Testis (tissue), 5 donors: ENCODE measurements at places on chromosomes 4 and X. TPM values are rescaled to one million over a fixed set of nuclear protein-coding genes. Genes with fewer than 3 reads are reported as not detected.

Gene CYTL1
- 0.39 TPM for total RNA-seq

GRCh38 chr4:153335665-153336064 lies 8.8 kb upstream of the MND1 start:
- no peaks in the 10 kb centered on the region for H3K36me3 ChIP-seq
- H3K4me1 ChIP-seq, result no peaks in the 10 kb centered on the region
- H3K27ac ChIP-seq, result no peak overlapping the region
- H3K27me3 ChIP-seq, result no peaks in the 10 kb centered on the region
- H3K4me3 ChIP-seq, result no peak overlapping the region
- no peak for DNase-seq

- H3K36me3 ChIP-seq, result no peaks in the 10 kb centered on the region
- H3K4me1 ChIP-seq, result no peaks in the 10 kb centered on the region
- no peak overlapping the region for H3K27ac ChIP-seq
- DNase-seq, result peak; percentile 27
These were observed 589.2 kb upstream of the NR3C2 start for GRCh38 chr4:149031399-149031798.

DNA sequence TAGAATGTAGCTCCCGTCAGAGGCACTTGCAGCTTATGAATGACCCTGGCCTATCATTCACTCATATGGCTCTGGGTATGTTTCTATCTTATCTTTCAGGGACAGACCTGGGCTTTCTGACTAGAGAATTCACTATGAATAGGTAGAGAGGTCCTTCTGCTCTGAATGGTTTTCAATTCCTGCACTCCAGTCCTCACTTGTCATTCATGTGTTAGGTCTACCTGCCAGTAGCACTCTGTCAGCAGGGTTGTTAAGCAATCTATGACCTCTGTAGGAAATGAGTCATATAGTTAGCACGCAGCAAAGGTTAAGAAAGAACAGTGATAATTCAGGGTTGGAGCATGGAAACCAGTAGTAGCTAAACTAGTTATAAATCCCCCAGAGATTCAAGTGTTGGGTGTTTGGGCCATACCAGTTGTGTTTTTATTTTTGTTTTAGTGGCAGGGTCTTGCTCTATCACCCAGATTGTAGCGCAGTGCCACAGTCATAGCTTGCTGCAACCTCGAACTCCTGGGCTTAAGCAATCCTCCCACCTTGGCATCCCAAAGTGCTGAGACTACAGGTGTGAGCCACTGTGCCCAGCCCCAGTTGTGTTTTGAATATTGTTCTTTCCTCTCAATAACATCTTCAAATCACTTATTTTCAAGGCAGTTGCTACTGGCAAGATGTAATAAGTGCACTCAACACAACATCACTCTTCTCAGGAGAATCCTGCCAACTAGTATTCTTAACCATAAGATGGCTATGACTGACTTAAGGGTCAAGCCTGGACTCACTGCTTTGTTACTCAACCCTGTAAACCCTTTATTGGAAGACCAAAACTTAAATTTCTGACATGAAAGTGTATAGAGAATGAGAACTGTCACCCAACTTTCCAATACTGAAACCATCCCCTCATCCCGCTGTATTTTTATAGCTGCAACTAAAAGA lies 25.1 kb downstream of the ARL13A start:
- H3K4me1 ChIP-seq, result no peaks in the 10 kb centered on the region
- DNase-seq, result no peak
- no peaks in the 10 kb centered on the region for H3K27me3 ChIP-seq

GRCh38 chr4:6104541-6105130 lies 86.4 kb upstream of the C4orf50 start:
- no peaks in the 10 kb centered on the region for H3K27me3 ChIP-seq
- H3K36me3 ChIP-seq, result no peaks in the 10 kb centered on the region
- H3K4me1 ChIP-seq, result no peaks in the 10 kb centered on the region
- H3K4me3 ChIP-seq, result no peak overlapping the region
